RWPE2 (cell line): ENCODE measurements at places on chromosomes 11 and 22.

DNA sequence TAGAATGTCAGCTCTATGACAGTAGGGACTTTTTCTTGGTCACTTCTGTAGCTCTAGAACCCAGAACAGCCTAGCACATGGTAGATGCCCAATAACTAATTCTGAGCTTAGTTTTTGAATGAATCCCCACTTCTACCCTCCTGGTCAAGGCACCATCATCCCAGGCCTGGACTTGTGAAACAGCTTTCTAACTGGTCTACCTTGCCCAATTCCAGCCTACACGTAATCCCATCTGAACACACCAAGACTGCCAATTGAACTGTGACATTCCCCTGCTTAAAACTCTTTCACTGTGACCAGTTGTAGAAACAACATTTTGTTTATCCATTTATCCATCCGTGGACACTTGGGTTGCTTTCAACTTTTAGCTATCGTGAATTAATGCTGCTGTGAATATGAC, 6.1 kb upstream of the FOLR3 start:
- DNase-seq: no peak

DNA sequence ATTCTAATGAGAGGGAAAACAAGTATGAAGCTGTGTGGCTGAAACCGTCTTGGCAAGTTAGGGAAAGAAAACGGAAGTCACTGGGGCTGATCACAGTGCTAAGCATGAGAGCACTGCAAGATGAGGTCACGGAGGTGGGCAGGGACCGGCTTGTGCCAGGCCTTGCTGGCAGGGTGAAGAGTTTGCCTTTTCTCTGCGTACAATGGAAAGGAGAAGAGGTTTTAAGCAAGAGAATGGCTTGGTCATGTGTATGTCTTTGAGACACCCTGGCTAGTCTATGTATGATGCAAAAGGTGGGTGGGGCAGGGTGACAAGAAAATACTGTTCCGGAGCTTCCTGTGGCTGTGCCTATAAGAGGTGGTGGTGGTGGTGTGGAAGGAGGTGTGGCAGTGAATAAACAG, 567.9 kb downstream of the NTM start:
- DNase-seq: no peak

- DNase-seq: no peak
Observed at GRCh38 chr11:44848963-44849350, 101.7 kb downstream of the TP53I11 start.

- no peak for DNase-seq
Observed at GRCh38 chr22:32206774-32207758, 2.2 kb upstream of the RFPL2 start.

- DNase-seq: peak; percentile 18
Observed at GRCh38 chr11:66014804-66015453, 3.1 kb downstream of the CST6 start.

DNA sequence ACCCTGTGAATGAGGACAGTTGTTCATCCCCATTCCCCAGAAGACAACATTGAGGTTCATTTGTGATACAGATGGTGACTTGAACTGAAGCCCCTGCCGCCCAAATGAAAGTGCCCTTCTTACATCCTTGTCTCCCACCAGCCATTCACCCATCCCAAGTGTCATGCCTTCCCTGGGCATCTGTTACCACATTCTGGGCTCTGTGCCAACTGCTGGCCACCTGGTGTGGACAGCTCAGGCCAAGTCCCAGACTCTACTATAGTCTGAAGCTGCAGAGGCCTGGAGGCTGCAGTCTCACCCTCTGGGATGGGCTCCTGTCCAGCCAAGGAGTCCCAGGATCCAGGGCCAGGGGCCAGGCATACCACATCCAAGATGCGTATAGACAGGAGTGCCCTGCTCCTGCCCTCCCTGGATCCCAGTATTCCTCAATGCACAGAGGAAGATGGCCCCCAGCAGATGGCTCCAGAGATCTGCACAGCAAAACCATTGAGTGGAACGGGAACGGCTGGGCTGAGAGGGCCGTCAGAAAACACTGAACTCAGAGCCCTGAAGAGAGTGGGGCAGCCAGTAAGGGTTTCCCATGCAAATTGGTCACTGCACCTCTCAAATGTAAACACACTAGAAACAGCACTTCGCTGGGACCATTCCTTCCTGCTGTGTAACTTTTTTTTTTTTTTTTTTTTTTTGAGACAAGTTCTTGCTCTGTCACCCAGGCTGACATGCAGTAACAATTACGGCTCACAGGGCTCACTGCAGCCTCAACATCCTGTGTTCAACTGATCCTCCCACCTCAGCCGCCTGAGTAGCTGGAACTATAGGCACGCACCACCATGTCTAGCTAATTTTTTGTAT, 22.8 kb downstream of the ARRB1 start:
- DNase-seq: no peak

GRCh38 chr11:31069447-31070205, 299.9 kb downstream of the DCDC1 start:
- no peak for DNase-seq

DNA sequence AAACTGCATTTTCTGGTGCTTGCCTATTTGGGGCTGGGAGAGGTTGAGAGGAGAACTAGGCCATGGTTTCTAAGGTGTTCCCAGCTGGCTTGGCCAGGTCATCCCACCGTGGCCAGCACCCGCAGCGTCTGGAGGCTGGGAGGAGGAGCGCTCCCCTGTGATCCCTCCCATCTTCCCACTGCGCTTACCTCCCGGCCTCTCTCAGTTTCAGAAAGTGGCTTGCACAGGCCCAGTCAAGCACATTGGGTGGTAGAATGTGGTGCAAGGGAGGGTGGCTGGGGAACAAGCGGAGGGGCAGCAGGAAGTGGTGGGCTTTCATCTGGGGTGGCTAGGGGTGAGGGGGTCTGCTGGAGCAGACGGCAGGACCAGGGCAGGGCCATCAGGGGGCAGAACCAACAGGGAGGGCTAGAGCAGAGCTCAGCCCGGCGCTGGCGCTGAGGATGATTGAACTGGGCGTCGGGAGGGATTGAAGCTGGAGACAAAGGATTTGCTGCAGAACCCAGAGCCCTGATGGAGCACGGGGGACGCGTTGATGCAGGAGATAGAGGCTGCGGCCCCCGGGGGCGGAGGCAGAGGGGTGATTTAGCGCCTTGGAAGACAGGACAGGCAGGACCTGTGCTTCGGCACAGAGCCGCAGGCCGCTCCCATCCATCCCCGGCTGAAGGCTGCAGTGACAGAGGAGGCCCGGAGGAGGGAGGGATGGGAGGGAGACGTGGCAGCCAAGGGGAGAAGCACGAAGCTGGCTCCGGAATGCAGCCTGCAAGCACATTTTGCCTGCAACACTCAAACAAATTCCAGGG, 76.0 kb downstream of the TRIM29 start:
- DNase-seq: no peak

GRCh38 chr22:47297261-47298016, 535.0 kb downstream of the TBC1D22A start:
- no peak for DNase-seq

DNA sequence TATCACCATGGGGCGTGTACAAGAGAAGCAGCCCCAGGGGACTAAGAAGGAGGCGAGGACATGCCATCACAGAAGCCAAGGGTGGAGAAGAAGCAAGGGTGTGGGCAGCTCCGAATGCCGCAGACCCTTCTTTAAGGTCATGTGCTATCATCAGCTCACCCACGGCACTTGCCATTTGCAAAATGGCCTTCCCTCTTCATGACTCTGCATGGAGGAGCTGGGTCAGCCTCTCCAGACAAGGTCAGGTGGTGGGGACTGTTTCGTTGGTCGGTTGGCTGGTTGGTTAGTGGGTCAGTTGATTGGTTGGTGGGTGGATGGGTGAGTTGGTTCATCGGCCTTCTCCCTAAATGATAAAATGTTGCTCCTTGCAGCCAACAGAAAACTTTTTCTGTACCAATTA, 622.5 kb downstream of the TBC1D22A start:
- peak; percentile 34 for DNase-seq

- no peak for DNase-seq
Observed at GRCh38 chr11:61532134-61533038, 23.8 kb downstream of the LRRC10B start.

- no peak for DNase-seq
Observed at GRCh38 chr11:97460091-97460490, 1070.3 kb downstream of the JRKL start.

DNA sequence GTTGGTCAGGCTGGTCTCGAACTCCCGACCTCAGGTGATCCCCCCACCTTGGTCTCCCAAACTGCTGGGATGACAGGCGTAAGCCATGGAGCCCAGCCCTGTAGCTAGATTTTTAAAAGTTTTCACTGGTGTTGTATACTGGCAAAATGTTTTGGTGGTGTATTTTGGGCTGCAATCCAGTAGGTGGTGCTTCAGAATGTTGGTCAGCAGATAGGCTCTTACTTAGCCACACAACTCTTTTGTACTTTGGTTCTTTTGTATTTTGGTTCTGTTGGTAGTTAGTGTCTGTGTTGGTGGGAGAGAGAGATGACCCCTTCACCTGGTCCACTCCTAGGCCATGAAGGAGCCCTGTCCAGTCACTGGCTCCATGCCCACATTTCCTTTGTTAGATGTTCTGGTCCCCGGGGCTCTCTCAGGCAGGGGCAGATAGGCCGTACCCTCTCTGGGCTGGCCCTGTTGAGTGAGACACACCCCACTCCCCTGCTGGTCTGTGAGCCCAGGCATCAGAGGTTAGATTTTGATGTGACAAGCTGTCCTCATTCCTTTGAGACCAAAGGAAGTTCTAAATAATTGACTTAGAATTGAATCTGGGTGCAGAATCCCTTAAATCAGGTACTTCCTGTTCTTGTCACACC, 123.8 kb downstream of the DDX10 start:
- DNase-seq: no peak

DNA sequence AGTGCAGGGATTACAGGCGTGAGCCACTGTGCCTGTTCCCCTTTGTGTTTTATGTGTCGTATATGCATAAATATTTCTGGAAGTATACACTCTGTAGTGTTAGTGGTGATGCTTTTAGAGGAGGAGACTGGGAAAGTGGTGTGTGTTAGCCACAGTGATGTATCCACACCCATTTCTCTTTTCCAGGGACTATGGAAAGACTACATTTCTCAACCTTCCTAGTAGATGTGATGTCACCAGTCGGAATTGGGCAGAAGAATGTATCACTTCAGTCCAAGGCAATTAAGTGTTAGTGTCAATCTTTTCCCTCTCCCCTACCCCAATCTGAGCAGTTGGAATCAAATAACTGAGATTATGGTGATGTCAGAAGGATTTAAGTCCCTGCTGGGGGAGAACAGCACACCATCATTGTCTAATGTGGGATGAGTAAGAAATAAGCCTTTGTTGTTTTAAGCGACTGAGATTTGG, 5.8 kb upstream of the ATG16L2 start:
- DNase-seq: no peak

DNA sequence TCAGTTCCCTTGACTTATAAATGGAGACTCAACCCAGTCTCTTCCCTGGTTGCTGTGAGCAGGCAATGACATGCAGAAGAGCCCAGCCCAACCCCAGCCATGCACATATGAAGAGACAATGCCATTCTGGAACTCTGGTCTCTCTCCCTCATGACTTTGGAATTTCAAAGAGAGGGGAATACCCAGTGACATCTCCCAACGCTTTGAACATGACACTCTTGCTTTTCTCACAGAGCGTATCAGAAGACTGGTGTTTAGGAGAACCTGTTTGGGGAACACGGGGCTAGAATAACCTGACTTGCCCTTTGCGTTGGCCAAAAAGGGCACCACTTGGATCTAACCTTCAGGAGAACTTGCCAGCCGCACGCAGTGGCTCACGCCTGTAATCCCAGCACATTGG, 12.9 kb downstream of the RANGAP1 start:
- DNase-seq: no peak

DNA sequence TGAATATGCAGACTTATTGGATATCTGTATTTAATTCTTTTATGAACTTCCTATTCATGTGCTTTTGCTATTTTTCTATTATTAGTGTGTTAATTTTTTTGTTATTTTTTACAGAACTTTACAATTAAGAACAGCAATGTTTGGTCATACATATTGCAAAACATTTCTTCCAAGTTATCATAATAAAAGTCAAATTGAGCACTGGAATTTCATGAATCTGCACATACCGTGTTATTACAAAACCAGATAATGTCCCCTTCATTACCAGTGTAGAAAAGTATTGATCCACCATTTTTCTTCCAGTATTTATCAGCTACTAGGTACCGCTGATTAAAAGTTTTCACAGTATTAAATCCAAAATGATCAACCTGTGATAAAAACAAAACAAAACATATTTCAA, 40.5 kb downstream of the PRCP start:
- no peak for DNase-seq

DNA sequence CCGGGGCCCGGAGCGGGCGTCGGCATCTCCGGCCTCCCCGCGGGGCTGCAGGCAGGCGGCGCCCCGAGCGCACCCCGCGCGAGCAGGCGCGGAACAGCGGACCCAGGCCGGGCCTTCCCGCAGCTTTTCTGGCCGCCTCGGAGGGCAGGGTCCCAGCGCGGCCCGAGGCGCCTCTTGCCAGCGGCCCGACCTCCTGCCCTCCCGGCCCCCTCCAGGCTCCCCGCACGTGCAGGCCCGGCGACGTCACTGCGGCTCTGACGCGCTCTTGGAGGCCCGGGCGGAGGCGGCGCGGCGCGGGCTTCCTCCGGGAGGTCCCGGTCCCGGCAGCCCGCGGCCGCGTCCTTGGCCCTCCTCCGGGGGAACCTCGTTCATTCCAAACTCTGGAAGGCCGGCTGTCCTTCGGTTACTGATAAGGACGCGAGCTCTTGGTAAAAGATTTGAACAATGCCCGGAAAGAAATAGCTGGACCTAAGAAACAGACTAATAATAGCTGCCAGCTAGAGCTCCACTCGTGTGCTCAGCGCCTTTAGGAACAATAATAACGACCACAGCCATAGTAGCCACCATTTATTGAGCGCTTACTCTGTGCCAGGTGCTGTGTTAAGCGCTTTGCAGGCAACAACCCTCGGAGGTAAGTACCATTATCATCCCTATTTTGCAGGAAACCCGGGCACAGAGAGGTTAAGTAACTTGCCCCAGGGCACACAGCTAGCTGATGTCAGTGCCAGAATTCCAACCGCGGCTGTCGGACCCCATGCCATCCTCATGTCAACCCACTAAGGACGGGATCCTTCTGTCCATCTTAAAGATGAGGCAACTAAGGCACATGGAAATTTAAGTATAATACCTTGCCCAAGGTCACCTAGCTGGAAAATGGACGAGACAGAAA, 39.1 kb upstream of the CREB3L1 start:
- DNase-seq: no peak

DNA sequence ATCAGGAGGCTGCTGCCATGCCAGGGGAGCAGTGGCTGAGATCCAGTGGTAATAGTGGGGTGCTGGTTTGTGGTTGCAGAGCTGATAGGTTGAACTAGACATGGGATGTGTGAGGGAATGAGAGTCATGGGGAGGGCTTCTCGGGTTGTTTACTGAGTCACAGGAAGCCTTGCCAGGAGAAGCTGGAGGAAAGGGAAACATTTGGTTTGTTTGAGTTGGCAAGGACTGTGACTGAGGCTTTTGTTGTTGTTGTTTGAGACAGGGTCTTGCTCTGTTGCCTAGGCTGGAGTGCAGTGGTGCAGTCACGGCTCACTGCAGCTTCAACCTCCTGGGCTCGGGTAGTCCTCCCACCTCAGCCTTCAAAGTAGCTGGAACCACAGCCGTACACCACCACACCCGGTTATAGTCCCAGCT, 49.3 kb downstream of the CABIN1 start:
- no peak for DNase-seq

- no peak for DNase-seq
Observed at GRCh38 chr11:100815787-100816330, 128.8 kb downstream of the ARHGAP42 start.
